Activated naive CD4-positive, alpha-beta T cell treated with anti-CD3 and anti-CD28 coated beads, Interleukin-2, amount 50 U/mL, for 16 hours (primary cell): ENCODE measurements at places on chromosomes 13 and 19.

DNA sequence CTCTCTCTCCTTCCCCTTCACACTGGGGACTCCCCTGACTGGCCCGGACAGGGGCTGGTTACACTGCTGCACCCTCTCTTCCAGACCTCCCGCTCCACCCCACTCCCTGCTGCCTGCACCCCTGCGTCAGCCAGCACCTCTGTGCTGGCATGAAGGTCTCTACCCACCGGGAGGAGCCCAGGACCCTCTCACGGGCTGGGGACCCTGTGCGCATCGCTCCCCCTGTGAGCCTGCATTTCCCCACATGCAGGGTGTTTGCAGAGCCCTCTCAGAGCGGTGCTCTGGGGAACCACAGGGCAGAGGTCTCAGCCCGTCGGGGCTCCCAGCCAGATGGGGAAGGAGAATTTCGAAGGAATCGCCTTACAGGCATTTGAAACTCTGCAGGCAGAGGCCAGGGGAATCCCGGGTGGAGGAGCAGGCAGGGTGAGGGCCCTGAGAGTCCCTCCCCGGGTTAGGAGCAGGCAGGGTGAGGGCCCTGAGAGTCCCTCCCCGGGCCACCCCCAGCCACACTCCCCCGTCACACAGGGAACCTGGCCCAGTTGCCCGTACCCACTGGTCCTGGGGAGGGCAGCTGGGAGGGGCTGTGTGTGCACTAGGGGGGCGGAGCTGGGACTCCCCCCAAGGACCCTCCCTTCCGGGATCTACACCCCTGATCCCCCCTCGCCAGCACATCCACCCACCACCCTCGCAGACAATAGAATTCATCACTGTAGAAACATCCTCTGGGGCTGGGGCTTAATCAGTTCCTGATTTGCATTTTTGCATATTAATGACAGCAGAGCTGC lies 16.3 kb upstream of the TCF3 start:
- no peak for DNase-seq

GRCh38 chr19:35738021-35738886 lies 4.0 kb downstream of the IGFLR1 start:
- no peak for DNase-seq

GRCh38 chr13:80074811-80075210 lies 266.1 kb downstream of the SPRY2 start:
- no peak for DNase-seq

GRCh38 chr19:38619361-38620174 lies 580 bp downstream of the EIF3K start:
- no peak for DNase-seq

DNA sequence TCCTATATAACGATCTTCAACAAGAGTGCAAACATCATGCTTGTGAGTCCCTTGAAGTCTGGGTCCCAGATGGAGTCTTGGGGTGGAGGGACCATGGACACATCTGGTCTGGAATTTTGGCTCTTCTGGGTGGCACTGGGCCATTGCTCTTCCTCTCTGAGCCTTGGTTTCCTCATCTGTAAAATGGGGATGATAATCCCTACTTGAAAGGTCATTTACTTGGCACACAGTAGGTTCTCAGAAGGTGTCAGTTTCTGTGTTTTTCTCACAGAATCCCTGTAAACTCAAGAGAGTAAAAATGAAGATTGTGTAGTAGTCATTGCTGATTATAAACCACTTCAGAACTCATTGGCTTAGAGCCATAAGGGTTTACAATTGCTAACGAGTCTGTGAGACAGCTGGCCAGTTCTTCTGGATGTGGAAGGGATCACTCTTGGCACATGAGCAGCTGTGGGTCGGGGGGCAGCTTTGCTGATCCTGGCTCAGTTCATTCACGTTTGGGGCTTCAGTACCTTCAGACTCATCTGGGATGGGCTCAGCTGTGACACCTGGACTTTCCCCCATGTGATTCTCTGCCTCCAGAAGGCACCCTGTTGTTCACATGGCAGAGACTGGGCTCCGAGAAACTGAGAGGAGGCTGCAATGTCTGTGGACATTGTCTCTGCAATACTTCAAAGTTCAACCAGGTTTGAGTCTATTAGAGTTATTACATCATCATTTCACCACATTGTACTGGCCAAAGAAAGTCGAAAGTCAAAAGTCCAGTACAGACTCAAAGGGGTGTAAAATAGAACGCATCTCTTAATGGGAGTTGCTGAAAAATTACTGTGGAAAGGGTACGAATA lies 7.8 kb downstream of the CYP4F12 start:
- no peak for DNase-seq

- DNase-seq, result no peak
Observed at GRCh38 chr19:35714601-35715354, 3.0 kb upstream of the KMT2B start.

DNA sequence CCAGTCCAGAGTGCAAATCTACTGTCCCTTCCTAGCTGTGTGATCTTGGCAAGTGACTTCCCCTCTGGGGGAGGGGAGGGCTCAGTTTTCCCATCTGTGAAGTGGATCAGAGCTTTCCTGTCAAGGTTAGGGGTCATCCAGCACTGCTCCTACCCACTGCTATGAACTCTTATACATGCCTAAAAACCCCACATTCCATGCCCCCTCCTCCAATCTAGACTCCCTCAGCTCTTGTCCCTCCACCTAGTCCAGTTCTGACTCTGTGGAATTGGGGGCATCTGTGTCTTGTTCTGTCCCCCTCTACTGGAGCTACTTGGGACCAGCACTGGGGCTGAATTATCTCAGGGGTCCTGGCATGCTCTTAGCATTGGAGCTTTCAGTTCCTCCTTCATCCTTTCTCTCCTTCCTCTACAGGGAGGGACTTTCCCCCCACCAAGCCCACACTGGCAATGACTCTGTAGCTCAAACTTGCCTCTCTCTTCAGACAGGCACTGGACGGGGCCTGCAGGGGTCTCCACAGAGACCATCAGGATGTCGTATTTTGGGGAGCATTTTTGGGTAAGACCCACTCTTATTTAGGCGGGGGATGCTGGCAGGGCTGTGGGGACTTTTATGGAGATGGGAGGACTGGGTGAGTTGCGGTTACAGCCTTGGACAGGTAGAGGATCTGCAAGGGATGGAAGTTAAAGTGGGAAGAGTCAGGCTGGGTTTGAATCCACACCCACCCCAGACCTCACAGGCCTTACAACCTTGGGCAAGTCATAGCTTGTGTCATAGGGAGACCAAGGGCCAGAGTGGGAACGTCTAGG lies 3.6 kb downstream of the FCHO1 start:
- no peak for DNase-seq

DNA sequence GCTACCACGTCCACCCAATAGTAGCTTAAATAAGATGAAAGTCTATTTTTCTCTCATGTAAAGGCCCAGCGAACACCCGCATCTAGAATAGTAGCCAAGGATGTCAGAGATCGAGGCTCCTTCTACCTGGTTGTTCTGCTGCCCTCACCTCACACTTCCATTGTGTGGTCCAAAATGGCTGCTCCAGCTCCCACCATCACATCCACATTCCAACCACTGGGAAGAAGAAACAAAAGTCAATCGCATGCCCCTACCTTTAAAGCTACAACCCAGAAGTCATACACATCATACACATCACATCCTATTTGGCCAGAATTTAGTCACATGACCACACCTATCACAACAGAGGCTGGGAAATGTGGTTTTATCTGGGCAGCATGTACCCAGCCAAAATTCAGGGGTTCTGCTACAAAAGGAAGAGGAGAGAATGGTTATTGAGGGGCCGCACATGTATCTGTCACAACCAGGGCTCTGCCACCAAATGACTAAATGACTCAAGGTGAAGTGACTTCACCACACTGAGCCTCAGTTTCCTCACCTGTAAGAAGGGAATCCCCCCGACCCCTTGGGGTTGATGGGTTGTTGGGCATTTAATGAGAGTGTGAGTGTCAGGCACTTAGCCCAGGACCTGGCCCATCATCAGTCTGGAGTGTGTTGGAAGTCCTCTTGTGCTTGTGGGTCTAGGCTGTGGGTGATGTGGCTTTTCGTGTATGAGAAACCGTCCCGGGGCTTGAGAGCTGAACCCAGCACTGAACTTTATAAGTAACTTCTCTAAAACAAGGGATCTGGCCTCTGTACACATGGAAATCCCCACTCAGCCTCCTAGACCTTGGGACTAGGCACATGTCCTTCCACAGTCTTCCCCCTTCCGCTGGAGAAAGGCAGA lies 10.2 kb upstream of the CBLC start:
- no peak for DNase-seq

DNA sequence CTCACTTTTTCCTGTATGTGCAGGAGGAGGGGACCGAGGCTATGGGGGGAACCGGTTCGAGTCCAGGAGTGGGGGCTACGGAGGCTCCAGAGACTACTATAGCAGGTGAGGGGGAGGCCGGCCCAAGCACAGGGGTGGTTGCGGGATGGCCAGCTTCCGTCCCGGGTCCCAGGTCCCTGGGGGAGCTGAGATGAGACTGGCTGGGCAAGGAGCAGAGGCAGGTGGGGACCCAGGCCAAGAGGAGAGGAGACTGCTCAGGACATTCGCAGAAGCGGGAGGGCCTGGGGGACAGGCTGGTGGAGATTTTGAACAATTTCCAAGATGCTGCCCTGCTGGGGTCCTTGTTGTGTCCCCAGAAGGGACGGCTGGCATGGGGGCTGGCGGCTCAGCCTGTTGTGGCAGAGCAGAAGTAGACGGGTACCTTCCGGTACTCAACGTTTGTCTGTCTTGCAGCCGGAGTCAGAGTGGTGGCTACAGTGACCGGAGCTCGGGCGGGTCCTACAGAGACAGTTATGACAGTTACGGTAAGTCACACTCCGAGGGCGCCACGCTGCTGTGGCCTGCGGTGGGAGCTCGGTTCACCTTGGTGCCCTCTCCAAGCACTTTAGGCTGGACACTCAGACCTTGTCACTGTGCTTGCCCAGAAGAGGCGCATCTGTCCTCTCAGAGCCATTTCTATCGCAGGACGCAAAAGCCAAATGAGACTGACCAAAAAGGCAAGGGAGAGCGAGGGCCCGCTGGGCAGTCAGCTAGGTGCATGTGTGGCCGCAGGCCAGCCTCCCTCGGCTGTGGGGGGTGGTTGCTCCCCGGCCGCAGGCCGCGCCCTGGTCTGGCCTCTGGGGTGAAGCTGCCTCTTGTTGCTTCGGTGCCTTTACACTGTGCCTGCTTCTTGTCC lies 2.6 kb downstream of the CIRBP start:
- no peak for DNase-seq

- no peak for DNase-seq
Observed at GRCh38 chr19:8340341-8341096, 2.5 kb downstream of the KANK3 start.

DNA sequence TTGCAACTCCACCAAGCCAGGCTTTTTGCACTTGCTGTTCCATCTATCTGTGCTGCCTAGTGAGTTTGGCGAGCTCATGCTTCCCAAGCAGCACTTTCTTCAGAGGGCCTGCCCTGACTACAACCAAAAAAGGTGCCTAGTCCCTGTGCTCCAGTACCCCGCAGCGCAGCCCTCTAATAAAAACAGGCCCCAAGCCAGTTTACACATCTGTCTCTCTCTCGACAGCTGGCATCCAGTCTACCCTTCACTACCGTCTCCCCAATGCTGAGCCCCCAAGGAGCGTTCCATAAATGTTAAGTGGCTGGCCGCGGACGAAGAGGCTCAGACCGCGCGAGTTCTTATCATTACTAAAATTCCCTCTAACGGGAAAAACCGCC lies 512 bp downstream of the MED4 start:
- no peak for DNase-seq

GRCh38 chr13:25717666-25718197 lies 334.1 kb downstream of the SHISA2 start:
- no peak for DNase-seq

DNA sequence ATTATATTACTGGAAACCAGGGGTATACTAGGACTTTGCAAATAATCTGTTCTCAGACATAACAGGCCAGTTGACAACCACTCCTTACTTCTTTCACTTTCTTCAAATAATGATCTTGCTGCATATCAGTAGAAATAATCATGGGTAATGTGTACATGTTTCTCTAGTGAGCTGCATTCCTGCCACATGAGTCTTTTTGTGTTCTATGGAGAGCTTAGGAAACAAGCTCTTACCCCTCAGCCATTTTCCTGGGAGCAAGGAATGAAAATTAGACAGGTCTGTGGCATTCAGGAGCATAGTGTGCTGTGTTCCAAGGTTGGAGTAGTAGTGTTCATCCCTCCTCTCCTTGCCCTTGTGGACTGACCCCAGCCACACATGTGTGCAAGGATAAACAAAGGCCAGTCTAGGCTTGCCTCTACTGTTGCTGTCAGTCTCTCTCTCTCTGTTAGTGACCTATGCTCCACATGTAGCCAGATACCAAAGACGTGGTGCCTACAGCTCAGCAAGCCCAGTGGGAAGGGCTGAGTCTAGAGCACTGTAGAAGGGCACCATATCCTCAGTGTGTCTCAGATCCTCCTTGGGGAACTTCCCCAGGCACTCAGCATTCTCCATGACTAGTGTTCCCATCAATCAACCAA lies 11.5 kb upstream of the OXGR1 start:
- no peak for DNase-seq

DNA sequence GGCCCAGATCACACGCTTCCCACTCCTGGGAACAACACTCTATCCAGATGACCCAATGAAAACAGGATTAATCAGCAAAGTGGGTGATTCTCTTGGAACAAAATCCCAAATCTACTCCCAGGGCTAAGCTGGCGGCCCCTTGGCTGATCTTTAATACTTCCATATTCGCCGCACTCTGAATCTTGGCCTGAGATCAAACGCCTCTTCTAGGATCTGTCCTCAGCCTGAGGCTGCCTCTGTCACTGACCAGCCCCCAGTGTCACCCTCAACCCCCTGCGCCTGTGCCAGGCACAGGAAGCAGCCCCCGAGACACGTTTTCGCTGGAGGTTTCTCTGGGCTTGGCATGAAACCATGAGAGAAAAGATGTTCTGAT lies 2.4 kb upstream of the CTXN1 start:
- DNase-seq, result no peak

DNA sequence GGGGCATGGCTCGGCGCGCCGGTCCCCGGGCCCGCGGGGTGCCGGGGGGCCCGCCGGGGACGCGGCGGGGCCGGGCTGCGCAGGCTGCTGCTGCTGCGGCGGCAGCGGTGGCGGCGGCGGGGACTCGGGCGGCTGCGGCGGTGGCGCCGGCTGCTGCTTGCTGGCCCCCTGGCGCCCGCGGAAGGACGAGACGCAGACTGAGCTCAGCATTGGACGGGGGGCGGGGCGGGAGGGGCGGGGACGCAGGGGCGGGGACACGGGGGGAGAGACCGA lies 368 bp downstream of the KCNC3 start:
- DNase-seq, result no peak
